ENCODE measurements at places on chromosomes 7 and 10.

DNA sequence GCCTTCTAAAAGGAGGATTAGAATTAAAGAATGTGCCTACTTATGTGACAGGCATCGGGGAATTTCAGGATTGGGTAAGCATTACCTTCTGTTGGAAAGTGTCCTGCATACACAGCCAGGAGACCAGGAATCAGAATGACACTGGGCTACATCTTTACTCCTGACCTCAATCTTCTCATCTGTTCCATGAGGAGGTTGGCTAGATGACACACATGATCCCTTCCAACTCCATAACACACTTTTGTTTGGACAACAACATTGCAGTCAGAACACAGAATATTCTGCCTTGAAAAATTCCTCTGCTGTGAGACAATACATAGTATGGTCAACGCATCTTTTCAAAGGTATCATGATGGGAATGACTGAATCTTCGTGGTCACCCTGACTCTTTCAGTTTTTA lies 1281.2 kb upstream of the SORCS1 start:
- no peak for DNase-seq

GRCh38 chr10:2128991-2129390 lies 391.7 kb upstream of the ADARB2 start:
- DNase-seq: no peak

DNA sequence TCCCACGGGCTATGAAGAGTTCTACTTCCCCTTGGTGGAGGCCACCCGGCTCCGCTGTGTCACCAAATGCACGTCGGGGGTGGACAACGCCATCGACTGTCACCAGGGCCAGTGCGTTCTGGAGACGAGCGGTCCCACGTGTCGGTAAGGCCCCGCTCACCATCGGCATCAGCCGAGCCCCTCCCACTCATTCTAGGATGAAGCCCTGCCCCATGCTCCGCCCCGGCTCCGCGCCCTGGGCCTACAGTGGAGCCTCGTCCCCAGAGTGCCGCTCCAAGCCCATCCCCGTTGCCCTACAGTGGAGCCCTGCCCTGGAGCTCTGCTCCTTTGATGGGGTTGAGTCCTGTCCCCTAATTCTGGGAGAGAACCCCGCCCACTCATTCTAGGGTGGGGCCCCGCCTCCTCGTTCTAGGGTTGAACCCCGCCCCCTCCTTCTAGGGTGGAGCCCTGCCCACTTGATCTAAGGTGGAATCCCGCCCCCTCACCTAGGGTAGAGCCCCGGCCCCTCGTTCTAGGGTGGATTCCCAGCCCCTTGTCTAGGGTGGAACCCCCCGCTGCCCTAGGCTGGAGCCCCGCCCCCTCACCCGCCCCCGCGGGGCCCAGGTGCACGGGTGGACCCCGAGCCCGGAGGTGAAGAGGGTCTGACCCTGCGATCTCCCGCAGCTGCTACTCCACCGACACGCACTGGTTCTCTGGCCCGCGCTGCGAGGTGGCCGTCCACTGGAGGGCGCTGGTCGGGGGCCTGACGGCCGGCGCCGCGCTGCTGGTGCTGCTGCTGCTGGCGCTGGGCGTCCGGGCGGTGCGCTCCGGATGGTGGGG lies 3.4 kb upstream of the MUC12 start:
- DNase-seq: no peak

DNA sequence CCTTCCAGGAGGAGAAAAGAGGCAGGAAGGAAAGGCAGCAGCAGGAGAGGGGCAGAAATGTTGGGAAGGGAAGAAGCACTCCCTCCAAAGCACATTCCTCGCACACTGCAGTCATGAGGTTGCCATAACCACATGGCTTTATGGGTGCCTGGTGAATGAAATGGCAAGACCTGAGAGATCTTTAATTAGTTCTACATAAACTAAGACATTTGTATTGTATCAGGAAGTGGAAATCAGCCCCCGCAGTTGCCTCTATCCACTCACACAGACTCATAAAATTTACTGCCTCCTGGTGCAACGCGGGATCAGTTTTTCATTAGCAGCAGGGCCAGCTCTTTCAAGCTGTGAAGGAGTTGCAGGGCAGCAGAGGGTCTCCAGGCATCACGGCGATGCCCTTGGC lies 106.4 kb downstream of the COL13A1 start:
- DNase-seq: no peak

- DNase-seq: no peak
These were observed 210.5 kb downstream of the BICC1 start for GRCh38 chr10:58723186-58723585.

GRCh38 chr10:58041901-58042300 lies 225.8 kb downstream of the IPMK start:
- DNase-seq: no peak

- no peak for DNase-seq
These were observed 21.3 kb upstream of the TMEM72 start for GRCh38 chr10:44889834-44890233.

GRCh38 chr10:28975891-28976531 lies 298.7 kb downstream of the BAMBI start:
- no peak for DNase-seq

GRCh38 chr7:15662451-15662850 lies 24.0 kb downstream of the MEOX2 start:
- DNase-seq: no peak

GRCh38 chr10:27815261-27815660 lies 69.6 kb upstream of the MKX start:
- DNase-seq: no peak

GRCh38 chr7:151375530-151376217 lies 34.1 kb downstream of the NUB1 start:
- DNase-seq: no peak

DNA sequence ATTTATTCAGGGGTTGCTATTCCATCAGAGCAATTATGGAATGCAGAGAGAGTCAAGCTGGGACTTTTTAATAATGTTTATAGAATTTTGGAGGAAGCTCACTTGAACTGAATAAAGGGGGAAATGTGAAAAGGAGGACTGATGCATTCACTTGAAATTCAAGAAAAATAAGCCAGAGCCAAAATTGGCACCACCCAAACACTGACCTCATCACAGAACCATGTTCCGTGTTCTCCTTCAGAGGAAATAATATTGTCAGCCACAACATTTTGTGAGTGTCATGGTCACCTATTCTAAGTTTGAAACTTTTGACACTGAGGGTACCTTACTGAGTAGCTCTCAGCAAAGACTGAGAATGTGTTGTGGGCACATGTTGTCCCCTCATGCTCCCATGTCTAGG lies 207.0 kb downstream of the ANK3 start:
- no peak for DNase-seq

DNA sequence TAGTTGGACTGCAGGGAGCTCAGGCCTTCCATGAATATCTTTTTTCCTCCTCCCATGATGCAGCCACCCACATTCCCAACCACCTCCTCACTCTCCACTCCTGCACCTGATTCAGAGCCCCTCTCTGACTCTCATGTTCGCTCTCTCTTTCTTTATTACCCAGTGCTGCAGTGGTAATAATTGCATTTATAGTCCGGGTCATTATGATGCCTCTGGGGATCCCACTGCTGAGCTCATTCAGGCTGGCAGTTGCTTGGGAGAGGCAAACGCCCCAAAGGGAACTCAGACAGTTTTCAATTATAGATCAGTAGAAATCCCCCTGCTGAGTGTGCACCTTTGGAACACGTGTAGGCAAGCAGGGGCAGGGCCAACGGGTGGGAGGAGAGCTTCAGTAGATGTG lies 953.0 kb downstream of the GRID1 start:
- DNase-seq: no peak

GRCh38 chr7:99693427-99694200 lies 13.8 kb upstream of the CYP3A5 start:
- no peak for DNase-seq

- DNase-seq: no peak
These were observed 179.3 kb downstream of the EMX2 start for GRCh38 chr10:117721873-117722272.

- DNase-seq: no peak
These were observed 152.0 kb downstream of the ZNF22 start for GRCh38 chr10:45152726-45153125.

- DNase-seq: no peak
These were observed 51.9 kb upstream of the TCERG1L start for GRCh38 chr10:131363416-131363815.

DNA sequence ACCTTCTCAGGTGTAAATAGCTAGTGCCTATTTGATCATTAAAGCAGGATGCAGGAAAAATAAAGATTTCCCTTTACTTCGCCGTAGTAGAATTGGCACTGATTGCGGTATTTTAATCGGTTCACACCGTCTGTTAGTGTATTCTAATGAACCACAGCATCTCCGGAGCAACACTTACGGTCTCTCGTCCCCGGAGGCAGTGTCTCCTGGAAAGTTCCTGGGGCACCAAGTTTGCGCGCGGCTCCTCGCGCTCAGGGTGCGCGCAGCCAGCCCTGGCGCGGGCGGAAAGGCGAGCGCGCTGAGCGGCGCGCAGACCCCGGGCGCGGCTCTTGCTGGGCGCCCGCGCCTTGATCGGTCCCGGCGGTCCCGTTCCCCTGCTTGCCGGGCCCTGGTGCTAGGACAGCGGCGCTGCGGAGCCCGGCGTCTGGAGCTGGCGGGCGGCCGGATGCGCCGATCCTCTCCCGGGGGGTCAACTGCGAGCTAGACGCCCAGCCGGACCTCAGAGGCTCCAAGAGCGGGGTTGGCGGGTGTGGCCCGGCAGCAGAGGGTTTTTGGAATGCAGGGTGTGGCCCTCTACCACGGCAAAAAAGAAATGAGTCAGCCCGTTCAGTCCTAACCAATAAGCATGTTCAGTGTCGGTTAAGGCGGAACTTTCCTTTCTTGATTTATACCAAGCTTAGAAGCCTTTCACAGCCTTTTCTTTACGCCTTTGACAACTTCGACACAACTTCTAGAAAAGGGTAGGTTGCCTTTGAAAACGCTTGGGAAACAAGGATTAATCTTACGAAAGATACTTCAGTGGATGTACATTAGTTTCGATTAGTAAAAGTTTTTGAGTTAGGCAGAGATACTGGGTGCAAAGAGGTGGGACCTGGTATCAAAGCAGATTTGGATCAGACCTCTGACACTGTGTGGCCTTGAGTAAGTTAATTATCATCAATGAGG lies 166.8 kb upstream of the ASAH2 start:
- peak; percentile 73 for DNase-seq

DNA sequence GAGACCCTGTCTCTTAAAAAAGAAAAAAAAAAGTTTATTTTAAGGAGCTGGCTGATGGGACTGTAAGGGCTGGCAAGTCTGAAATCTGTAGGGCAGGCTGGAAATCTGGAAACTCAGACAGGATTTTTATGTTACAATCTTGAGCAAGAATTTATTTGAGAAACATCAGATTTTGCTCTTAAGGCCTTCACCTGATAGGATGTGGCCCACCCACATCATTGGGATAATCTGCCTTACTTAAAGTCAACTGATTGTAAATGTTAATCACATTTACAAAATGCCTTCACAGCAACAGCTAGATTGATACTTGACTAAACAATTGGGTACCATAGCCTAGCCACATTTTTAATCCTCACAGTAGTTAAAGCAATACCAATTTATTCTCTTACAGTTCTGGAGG lies 11.5 kb downstream of the MINDY4 start:
- no peak for DNase-seq

DNA sequence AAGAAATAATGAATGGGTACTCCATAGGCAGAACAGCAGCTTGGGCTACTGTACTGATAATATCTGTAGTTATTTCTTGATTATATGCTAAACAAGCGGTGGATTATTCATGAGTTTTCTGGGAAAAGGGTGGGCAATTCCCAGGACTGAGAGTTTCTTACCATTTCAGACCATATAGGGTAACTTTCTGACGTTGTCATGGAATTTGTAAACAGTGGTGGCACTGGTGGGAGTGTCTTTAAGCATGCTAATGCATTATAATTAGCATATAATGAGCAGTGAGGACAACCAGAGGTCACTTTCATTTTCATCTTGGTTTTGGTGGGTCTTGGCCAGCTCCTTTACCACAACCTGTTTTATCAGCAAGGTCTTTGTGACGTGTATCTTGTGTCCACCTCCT lies 399.7 kb downstream of the CDC14C start:
- DNase-seq: no peak

GRCh38 chr7:150703209-150703608 lies 13.2 kb upstream of the GIMAP1 start:
- DNase-seq: no peak

- no peak for DNase-seq
These were observed 15.9 kb upstream of the CFAP46 start for GRCh38 chr10:132957981-132958882.

DNA sequence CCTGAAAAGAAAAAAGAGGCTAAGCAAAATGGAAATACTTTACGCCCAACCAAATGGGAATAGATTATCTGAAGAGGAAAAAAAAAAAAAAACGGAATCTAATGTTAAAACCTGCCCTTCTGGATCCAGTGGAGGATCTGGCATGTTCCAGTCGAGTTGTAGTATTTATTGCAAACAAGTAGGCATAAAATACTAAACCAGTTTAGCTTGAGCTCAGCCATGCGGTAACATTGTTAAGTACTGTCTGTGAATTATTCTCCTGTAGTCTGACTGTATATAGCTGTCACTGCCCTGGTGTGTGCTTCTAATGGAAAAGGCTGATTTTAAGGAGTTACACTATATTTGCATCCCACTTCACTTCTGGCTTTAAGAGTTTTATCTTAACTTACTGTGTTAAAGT lies 40.3 kb downstream of the CELF2 start:
- no peak for DNase-seq

- no peak for DNase-seq
These were observed 50.3 kb downstream of the ADCYAP1R1 start for GRCh38 chr7:31102151-31102972.

- DNase-seq: peak; percentile 14
These were observed 237.4 kb downstream of the ELMO1 start for GRCh38 chr7:37211097-37211880.

GRCh38 chr7:40709062-40709964 lies 574.5 kb downstream of the SUGCT start:
- DNase-seq: no peak

- no peak for DNase-seq
These were observed 214.9 kb upstream of the ZMIZ1 start for GRCh38 chr10:78853864-78854263.

DNA sequence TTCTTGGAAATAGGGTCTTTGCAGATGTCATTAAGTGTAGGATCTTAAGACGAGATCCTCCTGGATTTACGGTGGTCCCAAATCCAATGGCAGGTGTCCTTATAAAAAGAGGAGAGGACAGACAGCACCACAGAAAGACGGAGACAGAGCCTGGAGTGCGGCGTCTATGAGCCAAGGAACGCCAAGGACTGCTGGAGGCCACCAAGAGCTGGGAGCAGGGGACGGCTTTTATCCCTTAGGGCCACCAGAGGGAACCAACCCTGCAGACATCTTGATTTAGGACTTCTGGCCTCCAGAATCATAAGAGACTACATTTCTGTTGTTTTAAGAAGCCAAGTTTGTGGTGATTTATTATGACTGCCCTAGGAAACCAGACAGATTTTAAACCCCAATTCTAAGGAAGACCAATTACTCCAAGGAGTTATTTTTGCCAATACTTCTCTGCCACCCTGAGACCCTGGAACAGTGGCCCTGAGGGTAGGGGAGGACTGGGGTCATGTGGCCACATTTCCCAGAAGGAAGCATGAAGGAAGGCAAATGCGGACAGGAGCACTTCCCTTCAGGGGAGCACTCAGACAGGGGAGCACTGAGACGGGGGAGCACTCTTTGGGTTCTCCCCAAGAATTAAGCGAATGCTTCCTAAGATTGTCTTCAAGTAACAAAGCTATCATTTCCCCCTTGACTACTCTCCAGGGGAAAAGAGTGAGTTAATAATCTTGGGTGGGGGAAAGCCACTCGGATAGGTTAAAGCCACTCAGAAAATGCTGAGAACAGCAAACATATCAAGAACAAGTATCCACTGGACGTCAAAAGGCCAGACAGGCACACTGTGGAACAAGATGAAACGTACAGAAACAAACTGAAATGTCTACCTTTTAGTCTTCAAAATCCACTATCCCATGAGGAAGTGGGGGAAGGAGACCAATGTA lies 67.5 kb downstream of the CHST15 start:
- DNase-seq: no peak

- DNase-seq: no peak
These were observed 56.5 kb upstream of the BICC1 start for GRCh38 chr10:58456179-58456578.
